ENCODE measurements at places on chromosomes 5 and 9.

DNA sequence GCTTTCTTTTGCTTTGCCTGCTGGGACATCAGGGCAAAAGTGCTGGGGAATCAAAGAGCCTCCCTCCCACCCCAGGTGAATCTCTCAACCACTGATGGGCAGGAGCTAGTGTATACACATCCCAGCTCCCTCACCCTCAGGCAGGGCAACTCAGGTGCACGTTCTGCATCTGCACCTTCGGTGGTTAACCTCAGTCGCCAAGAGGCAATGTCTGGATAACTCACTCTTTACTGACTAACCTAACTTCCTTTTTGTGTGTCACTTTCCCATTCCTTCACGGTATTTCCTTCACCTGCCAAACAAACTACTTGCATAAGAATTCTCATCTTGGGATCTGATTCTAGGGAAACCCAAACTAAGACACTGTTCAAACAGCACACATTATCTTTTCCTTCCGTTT, 26.3 kb downstream of the CNTFR start:
- DNase-seq, result no peak

GRCh38 chr5:100595812-100596173, 60.6 kb downstream of the FAM174A start:
- DNase-seq, result no peak

GRCh38 chr5:78799266-78800017, 150.9 kb upstream of the LHFPL2 start:
- no peak for DNase-seq

DNA sequence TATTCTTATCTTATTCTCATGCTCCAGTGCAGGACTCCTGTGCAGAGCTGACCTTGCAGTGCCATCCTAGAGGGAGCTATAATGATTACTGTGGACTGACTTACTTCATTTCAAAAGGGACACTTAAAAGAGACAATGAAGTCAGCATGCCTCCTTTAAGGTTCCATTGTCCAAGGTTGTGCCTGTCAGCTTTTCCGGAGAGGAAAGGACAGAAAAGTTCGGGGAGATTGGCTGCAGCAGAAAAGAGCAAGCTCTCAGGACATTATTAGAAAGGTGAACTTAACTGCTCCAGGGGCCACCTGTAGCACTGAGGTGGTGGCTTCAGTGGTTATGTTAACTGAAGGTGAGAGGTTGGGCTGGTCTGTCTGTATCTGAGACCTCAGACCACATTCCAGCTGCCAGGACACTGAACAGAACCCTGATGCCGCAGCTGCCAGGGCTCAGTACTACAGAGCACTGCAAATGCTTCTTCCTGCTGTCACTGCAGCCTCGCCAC, 112.9 kb downstream of the ST8SIA4 start:
- DNase-seq, result no peak

- DNase-seq, result no peak
Observed at GRCh38 chr5:72234265-72234700, 85.8 kb downstream of the MRPS27 start.
